ENCODE measurements at places on chromosomes 5 and 9.
A peak's percentile ranks its signal among the peaks of the same experiment; 100 is the strongest.

DNA sequence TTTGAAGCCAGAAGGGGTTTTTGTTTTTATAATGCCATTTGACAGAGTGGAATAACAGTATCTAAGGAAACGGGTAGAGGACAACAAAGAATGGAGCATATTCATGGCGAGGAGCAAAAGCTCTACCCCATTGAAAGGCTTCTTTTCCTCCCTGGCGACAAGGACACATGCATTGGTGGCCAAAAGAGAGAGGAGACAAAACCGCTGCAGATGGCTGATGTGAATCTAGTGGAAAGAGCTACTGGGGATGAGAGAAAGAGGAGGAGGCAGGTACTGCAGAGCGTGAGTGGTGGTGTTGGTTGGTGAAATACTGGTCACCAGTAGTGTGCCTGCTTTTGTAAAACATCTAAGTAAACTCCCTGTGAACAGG, 491 bp downstream of the APC start:
- DNase-seq = no peak

DNA sequence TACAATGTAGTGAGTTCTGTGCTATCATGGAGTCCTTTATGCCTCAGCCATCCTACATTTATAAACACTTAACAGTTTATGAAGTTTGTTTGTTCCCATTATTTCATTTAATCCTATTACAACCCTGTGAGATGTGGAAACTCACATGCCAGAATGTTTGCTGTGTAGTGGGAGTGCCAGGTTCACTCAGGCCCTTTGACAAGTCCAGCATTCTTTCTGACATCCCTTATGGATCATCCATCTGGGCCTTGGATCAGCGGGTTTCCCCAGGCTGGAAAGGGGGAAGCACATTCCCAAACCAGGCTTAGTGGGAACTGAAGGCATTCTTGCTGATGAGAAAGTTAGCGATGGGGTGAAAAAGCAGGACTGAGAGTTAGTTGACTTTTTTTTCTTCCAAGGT, 128.1 kb upstream of the OTULINL start:
- no peak for DNase-seq

GRCh38 chr5:191036-191948, at the start of gene LRRC14B:
LRRC14B (plus strand) TSS chr5:191495; CDS start chr5:191539, 44 bp downstream.
- DNase-seq = peak; percentile 84

- no peak for DNase-seq
Observed at GRCh38 chr5:91119217-91119616, 263.9 kb downstream of the ARRDC3 start.

DNA sequence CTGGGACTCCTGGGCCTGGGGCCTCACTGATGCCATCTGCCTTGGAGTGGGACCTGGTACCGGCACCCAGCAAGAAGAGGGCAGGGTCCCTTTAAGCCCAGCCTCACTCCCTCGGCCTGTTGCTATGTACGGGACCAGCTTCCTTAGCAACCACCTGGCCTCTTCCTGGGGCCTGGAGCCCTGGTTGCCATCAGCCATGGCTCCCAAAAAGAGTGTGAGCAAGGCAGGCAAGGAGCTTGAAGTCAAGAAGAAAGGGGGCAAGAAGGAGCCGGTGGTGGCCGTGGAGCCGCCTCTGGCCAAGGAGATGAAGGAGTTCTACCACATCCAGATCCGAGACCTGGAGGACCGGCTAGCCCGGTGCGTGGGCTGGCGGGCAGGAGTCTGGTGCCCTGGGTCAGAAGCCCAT, at the start of gene CFAP157:
Gene CFAP157, plus strand, starts transcription at position 153 of the 406 bp plus-strand sequence. Its CDS starts 44 bp downstream, at position 197.
- no peak for DNase-seq

- peak; percentile 56 for DNase-seq
Observed at GRCh38 chr5:141805874-141806595, 72.2 kb downstream of the PCDH1 start.

DNA sequence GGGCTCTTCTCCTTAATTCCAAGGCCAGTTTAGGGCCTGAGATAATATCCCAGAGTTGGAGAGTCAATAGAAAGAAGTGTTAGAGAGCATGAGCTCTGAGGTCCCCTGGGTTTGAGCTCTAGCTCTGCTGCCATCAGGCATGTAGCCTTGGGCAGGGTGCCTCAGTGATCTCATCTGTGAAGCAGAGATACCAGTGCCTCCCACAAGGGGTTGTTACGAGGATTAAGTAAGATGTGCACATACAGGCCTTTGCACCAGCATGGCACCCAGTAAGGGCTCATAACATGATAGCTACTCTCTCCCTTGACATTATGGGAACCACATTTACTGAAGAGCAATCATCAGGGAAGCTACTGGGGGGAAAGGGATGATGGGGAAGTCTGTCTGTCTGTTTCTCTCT, 265.7 kb downstream of the HSPA4 start:
- no peak for DNase-seq

- DNase-seq = peak; percentile 53
Observed at GRCh38 chr5:133241179-133242092, 189.6 kb downstream of the HSPA4 start.

DNA sequence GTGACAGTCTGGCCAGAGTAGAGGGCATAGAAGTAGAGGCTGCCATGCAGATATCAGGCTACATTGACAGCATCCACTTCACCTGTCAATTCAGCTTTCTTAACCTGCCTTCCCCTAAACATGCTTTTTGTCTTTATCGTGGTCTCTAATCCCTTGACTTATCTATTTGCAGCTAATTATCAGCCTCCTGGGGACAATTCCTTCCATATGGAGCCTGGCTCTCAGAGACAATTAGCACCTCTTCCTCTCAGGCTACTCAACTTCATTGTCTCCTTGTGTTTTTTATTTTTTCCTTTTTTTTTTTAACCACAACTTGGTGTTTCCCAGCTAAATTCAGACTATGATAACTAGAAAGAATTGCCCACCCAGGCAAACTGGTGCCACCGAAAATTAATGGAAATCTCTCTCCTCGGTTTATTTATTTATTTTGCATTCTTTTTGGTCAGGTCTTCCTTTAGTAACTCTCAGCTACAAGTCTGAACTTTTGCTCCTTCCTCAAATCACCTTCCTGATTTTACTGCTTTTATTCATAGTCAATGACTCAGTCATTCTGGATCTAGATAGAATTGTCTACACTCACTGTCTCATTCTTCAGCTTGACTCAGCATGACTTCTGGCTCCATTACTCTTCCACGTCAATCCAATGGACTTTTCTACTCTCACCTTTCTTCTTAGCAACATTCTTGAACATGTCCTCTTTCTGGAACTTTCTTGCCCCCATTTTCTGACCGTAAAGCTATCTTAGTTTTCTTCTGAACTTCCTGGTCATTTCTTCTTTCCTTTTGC, 63.0 kb upstream of the BASP1 start:
- DNase-seq = no peak

DNA sequence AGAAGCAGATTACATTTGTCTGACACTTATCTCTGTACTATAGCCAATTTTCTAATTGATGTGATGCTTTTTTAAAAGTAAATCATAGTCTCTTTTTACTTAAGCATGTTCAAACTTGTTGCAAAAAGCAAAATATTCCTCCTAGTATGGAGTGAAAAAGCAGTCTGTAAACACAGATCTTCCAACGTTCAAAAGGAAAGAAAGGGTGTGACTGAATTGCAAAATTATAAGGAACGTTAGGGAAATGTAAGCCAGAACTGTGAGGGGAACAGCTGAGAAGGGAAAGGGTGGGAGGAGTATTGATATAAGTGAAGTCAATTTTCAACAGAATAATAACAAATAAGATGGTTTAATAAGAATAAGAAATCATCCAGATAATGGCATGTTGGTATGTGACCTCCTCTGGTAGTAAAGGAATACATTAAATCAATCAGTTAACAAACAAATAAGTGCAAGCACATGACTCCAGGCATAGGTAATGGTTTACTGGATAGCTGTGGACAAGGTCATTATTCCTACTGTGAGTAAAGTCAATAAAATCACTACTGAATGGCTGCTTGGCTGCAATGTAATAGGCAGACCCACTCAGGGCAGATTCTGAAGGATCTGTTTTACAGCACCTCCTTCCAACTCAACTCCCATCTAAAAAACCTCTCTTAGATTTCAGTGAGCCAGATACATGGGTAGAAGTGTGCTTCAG, 239.1 kb upstream of the NMUR2 start:
- DNase-seq = no peak

DNA sequence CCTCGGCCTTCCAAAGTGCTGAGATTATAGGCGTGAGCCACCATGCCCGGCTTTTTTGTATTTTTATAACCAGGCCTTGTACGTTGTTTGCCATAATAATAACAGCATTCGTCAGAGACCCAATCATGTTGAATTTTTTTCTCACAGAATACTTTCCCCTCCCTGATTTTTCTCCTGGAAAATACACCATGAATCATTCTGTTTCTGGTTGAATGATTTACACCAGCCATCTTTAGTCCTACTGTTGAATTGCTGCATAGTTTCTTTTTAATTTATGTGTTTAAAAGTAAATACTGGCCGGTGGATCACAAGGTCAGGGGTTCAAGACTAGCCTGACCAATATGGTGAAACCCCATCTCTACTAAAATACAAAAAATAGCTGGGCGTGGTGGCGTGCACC, 3.5 kb downstream of the CNOT8 start:
- DNase-seq = no peak

DNA sequence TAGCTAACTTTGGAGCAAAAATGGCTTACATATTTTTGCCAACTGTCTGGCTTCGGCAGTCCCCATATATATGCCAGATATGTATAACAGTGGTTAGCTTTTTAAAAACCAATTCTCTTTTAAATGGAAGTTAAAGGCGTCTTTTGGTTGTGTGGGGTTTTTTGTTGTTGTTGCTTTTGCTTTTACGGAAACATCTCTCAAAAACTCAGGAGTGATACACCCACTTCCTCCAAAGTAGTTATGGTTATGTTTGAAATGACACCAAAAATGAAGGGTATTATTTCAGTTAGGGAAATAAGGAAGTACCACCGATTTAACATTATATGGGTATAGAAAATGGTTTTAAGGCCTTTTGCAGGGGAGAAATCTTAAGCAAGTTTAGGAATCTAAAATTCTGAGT, 2.3 kb downstream of the CNOT8 start:
- no peak for DNase-seq

DNA sequence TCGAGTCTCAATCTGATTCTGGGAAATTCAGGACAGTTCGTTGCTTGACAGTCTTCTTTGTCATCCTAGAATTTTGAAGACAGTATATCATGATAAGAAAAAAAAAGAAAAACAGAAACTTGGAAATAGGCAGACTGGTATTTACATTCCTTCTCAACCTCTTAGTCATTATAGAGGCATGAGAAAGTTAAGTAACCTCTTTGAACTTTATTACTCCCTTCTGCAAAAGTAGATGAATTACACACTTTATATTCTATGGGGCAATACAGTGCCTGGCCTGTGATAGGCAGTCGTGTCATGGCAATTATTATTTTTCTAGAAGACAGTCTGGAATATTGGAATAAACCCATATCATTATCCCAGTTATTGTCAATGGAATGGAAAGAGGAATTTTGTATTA, 828.9 kb downstream of the TLR4 start:
- no peak for DNase-seq

DNA sequence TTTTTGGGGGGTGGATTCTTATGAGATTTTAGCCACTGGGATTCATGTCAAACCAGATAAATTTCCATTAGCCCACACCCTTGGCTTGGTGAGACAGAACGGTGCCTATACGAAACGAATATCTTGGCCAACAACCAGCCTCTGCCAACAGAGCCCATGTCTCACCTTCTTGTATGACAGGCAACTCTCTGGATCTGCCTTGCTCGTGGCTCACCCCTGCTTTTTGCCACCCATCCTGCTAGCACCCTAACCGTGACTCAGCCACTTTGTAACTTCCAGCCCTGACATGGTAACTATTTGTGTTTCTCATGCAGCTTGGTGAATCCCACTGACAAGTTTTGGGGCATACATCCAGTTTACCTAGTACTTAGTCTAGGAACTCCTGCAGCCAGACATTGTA, 457.0 kb downstream of the SPATA31D1 start:
- DNase-seq = no peak

GRCh38 chr9:92097997-92098482, 17.2 kb downstream of the SPTLC1 start:
- DNase-seq = peak; percentile 85

- no peak for DNase-seq
Observed at GRCh38 chr5:56410696-56411095, 177.6 kb upstream of the ANKRD55 start.

DNA sequence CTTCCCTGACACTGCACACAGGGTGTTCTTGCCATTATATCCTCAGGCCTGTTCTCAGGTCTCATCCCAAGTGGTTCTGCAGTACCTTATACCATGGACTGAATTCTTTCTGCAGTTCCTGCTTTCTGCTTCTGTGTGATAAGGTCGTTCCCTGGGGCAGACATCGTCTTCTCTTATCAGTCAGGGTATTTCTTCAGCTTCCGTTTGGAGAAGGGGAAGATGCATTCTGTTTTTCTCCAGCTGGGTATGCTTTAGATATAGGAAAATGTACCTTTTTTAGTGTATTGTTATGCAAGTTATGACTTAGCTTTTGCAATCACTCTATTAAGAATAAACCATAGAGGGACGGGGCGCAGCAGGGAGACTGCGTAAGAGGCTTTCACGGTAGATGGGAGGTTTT, 31.1 kb downstream of the RALGPS1 start:
- DNase-seq = no peak

DNA sequence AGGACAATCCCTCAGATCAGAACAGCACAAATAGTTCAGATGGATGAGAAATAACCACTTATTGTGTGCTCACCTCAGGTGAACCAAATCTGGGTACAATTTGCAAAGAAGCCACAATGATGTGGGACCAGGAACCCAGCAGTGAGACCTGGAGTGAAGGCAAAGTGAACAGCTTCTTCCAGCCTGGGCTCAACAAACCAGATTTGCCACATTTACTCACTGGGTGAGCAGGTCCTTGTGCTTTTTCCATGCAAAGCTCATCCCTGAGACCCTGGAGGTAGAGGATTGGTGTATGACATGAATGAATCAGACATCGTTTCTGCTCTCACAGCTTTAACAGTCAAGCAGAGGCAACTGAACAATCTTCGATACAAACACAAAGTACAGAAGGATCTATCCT, 29.1 kb upstream of the GRIA1 start:
- DNase-seq = no peak

DNA sequence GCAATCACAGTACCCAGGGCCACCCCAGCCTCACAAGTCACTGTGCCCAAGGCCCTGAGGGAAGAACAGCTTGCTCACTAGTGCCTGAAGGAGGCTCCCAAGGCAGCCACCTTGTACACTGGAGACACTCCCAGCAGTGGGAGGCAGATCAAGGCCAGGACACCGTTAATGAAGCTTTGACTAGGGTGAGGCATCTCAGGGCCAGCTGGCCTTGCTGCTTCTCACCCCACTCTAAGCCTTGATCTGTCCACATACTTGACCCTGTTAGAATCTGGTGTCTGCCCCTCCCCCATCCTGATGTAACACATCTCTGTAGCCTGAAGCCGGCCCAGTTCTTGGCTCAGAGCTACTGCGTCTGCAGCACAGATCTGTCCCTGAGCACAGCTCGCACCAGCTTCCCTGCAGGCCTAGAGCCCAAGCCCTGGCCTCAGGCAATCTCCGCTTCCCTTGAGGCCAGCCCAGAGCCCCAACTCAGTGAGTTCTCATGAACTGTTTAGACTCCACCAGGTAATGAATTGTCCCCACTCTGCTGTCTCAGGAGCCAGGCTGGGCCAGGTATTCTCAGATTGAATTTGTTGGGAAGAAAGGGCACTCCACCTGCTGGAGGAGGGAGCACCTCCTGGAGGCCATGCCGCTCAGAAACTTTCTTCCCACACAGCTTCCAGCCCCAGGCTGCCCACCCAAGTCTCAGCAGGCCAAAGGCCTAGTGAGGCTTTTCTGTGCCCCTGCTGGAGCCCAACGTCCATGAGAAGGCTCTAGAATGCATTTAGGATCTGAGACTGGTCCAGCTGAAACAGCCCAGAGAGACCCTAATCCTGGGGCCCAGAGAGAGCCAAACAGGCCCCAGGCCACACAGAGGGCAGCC, 13.4 kb upstream of the JADE2 start:
- no peak for DNase-seq

Data from spleen (tissue), 13 donors.